ENCODE measurements at places on chromosomes 7 and 10.

DNA sequence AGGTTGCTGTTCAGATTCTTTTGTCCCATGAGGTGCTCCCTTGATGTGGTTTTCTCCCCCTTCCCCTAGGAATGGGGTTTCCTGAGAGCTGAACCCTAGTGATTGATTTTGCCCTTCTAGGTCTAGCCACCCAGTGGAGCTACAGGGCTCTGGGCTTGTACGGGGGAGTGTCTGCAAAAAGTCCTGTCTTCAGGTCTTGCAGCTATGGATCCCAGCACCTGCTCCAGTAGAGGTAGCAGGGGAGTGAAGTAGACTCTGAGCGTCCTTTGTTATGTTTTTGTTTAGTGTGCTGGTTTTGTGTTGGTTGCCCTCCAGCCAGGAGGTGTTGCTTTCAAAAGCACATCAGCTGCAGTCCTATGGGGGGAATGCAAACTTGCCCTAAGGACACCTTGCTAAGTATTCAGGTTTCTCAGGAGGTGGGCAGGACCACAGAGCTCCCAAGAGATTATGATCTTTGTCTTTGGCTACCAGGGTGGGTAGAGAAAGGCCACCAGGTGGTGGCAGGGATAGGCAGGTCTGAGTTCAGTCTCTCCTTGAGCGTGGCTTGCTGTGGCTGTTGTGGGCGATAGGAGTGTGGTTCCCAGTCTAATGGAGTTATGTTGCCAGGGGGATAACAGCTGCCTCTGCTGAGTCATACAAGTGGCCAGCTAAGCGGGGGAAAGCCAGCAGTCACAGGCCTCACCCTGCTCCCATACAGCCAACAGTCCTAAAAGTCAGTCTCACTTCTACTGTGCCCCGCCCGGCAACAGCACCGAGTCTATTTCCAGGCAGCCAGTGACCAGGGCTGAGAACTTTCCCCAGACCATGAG, 92.4 kb upstream of the JCAD start:
- no peak for DNase-seq

- no peak for DNase-seq
These were observed 26.3 kb downstream of the COL17A1 start for GRCh38 chr10:104059364-104059763.

GRCh38 chr10:48417374-48417773, 110.9 kb downstream of the MAPK8 start:
- no peak for DNase-seq

DNA sequence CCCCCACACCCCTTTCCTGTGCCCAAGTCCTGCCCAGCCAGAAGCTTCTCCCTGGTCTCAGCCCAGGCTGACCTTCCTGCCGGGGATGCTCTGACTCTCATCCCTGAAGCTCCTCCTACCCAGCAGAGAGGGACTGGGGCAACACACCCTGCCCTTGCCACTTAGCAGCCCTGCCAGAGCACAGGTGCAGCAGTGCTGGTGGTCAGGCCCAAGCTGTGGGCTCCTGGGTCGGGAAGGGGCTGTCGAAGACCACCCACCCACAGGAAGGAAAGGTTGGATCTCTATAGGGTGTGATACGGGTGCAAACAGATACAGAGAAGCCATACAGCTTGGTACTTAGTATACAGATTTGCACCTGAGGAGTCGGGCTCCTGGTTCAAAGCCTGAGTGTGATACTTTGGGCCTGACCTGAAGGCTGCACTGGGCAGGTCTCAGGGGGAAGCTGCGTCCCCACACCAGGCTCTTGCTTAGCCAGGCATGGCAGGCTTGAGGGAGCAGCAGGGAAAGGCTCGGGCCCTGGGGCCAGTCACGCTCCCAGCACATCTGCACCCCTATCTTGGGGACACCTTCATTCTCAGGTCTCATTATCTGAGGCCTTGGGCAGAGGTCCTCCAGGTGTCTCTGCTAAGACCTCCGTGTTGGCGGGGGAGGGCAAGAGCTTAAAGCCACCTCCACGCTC, 47.3 kb downstream of the TCERG1L start:
- DNase-seq, result no peak

GRCh38 chr7:1569016-1569415, 816 bp downstream of the PSMG3 start:
- no peak for DNase-seq

DNA sequence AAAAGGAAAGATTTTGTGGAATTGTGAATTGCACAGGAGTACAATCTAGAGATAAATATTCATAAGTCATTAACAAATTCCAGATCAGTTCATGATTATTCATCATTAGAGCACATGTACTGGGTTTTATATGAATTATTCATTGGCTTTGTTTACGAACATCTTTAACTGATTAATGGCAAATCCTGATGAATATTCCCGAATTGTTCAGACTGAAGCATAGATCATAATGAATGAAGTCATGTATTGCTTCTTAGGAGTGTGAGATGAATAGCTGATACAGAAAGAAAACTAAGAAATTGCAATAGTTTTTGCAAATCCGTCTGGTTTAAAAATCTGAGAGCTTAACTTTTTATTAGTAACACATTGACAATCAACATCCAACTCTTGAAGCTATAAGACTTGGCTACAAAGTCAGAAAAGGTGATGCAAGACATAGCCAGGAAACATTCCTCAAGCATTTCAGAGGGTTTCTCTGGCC, 183.6 kb upstream of the DGKB start:
- no peak for DNase-seq

DNA sequence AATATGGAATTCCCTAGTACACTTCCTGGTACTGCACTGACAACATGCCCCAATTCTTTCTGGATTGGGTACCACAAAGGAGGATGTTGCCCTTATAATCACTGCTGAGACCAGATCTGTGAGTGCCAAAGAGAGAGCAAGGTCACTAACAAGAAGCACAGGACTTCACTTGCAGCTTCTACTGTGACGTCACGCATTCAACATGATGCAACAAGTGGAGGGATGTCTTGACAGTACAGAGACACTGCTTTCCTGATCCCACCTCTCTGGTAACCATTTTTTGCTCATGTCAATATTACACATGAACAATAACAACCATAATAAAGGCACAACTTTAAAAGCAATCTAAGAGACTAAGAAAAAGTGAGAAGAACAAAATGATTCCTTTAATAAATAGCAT, 414.1 kb upstream of the LRRN3 start:
- no peak for DNase-seq

- no peak for DNase-seq
These were observed 285.2 kb downstream of the CAMK1D start for GRCh38 chr10:12634621-12634931.

DNA sequence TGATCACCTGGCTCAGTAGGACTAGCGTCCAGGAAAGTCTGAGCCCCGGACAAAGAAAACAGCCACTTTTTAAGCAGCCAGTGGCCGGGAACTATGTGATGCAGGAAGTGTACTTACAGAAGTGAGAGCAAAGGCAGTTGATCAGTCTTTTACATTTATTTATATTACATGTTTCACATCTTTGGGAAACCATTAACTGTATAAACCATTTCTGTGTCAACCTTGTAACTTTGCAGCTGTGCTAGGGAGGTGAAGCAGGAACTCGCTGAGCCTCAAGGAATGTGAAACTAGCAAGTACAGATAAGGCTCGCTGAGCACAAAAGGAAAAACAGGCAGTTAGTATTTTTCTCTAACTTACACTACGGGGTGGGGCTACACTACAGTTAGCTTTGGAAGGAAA, 39.9 kb upstream of the HECW1 start:
- DNase-seq, result no peak

DNA sequence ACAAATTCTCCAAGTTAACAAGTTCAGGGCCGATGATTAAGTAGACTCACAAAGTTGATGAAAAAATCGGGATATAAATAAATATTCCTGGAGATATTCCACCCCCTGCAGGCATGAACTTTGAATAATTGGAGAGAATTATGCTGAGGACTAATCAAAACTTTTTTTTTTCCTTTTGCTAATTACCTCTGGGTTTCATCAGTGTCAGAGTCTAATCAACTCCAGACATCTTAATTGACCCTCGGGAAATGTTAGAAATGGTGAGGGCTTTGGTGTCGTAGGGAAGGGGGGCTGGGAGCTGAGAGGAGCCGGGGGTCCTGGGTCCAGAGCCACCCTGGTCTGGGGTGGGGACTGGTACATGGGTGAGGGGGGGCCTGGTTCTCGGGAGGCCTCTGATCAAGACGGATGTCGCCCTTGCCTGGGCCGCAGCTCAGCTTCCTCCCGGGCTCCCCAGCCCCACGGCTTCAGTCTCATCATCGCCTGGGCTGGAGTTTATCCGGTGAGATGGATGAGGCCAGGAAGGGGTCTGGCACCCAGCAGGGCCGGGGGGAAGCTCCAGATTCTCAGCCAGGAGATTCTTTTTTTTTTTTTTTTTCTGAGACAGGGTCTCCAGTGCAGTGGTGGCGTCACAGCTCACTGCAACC, 30.4 kb upstream of the ELFN1 start:
- no peak for DNase-seq

- no peak for DNase-seq
These were observed 223.3 kb upstream of the HGF start for GRCh38 chr7:81993186-81993585.

DNA sequence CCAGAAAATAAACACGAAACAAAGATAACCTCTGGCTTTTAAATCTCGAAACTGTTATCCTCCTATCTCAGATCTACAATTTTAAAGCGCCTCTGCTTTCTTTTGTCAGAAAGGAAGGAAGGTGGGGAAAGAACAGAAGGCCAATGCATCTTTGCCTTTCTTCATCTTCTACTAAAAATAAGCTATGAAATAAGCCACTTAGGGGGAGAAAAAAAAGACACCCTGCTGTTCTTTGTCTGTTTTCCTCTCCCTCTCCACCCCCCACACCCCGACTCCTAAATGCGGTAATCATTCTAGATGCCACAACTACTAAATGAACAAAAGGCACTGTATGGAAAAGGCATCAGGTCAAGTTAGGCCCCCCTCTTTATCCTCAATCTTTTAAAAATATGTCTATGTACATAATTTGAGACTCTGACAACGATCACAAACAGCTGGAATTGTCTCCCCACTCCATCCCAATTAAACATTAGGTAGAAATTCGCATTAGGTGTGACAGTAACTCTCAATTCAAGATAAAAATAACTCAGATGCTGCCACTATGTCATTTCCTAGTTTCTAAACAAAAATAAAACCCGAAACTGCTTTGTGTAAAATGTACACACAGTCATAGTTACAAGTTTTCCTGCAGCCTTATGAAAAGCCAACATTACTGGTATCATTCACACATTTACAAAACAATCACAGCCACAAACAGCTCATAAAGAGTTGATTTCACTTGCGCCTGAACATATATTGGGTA, 2.4 kb downstream of the UBE2H start:
- DNase-seq, result no peak

- DNase-seq, result no peak
These were observed 151.0 kb upstream of the NEBL start for GRCh38 chr10:21048068-21048467.

DNA sequence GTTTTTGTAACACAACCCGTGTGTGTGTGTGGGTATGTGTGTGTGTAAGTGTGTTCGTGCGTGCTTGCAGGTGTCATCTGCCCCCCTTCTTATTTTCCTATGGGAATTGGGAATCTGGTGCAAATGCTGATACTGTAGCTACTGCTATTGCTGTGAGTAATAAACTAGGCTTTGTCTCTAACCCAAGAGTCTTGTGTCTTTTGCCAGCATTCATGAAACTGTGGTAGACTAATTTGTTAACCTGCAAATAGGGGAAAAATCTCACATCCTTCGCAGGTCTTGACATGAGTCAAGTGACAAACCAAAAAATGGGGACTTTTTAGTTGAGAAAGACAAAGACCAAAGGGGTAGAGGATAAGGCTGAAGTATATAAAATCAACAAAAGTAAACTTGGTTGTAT, 57.9 kb upstream of the FAM133B start:
- DNase-seq, result no peak

DNA sequence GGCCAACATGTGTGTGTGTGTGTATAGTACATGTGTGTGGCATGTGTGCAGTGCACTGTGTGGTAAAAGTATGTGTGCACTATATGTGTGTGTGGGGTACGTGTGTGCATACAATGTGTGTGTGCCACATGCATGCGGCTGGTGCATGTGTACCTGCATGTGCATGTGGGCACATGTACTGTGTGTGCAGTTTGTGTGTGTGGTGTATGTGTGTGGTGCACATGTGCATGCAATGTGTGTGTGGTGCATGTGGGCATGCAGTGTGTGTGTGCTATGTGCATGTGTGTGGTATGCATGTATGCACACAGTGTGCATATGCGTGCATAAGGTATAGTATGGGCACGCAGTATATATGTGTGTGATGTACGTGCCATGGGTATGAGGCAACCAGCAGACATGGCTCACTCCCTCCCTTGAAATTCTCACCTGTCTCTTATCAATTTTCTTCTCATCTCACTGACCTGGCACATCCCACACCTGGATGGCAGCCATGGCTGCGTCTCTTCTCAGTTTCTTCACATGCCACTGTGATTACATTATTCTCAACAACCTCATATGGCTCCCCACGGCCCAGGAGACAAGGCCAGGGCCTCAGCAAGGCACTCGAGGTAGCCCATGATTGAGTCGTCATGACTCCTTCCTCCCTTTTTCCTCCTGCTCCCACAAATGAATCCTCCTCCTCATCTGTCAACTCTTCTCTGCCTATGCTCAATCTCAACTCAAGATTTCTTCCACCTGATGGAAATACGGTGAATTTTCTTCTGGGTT, 57.0 kb downstream of the NUDCD3 start:
- DNase-seq, result no peak

- DNase-seq, result no peak
These were observed 64.8 kb upstream of the MEOX2 start for GRCh38 chr7:15751191-15751701.

DNA sequence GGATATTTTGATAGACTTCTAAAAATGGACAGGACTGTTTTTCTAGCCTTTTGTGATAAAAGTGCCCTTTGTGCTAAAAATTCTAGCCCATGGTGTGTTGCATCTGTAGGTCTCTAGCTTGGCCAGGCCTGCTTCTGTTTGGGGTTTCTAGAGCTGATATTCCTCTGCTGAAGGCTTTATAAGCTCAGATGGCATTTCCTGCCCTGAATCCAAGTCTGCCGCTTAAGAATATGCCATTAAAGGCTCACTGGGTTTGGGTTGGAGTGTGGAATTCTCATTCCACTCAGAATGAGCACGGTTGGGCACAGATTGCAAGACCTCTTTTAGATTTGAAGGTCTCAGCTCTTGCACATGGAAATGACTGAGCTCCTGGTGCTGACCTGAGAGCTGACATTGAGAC, 49.4 kb upstream of the IGFBP3 start:
- DNase-seq, result no peak

DNA sequence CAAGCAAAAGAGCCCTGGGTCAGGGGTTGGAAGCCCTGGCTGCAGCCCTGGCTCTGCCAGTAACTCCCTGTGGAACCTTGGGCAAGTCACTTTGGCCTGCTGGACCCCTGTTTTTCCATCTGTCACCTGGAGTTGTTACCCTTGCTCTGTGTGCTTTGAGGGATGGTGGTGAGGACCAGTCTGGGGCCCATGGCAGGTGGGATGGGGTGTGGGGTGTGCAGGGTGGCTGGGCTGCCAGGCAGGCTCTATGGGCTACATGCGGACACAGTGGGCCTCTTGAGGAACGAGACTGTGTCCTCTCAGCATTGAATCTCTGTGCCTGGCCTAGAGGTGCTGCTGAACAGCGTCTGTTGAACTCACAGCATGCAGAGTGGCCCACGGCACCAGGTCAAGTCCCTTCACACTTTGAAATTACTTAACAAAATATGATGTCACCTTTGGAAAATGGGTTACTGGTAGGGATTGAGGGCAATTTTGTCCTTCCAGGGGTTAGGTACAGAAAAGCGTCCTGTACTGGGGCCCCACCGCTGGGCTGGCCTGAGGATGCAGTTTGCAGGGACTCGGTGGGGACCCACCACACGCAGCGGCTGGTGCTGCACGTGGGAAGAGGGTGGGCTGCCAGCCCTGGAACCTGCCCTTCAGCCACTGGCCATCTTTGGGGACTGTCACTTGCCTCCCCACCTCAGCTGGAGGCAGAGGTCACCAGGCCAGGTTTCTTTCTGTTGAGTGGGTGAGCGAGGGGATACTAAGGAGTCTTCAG, 45.3 kb downstream of the PRF1 start:
- DNase-seq, result no peak
